ENCODE measurements at places on chromosomes 4 and X.

DNA sequence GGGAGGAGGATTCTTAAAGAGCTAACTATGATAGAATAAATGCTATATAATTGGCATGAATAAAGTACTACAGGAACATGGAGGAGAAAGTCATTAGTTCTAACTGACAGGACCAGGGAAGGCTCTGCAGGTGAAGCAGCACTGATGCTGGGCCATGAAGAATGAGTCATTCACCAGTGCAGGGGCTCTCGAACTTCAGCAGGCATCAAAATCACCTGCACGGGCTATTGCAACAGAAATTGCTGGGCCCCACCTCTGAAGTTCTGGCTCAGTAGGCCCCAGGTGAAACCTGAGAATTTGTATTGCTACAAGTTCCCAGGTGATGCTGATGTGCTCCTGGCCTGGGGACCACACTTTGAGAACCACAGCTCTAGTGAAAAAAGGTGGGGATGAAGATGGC, 33.7 kb downstream of the TMEM150C start:
- no peak for DNase-seq

DNA sequence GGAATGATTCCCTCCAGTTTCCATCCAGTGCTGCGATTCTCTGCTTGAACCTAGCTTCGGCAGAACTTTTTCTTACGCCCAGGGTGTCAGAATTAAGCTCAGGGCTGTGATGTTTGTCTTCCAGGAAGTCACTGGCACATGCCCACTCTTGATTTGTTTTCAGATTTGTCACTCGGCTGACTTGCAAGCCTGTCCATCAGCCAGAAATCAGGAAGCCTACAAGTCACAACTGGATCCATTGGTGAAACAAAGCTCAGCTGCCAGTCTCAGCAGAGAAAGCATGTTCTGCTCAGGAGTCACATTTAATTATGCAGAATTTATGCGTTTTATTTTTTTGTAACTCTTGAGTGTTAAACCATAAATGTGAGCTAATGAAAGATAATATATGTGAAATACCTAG, 38.2 kb upstream of the PNPLA4 start:
- DNase-seq: no peak

DNA sequence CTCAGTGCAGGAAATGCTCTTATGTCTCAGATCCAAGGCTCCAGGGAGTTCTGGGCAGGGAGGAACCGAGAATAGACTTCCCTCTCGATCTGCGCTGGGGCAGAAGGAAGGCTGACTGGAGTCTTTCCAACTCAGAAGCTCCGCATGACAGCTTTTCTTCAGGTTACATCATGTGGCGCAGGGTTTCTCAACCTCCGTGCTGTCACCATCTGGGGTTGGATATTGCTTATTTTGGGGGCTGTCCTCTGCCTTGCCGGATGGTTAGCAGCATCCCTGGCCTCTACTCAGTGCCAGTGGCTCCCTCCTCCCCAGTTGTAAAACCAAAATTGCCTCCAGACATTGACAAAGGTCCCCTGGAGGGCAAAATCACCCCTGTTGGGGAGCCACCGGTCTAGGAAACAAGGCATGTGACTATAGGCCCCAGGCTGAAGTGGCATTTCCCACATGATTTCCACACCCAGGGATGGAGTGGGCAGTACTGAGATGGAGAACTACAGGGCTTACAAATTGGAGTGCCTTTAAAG, 21.4 kb downstream of the REELD1 start:
- no peak for DNase-seq

- peak; percentile 19 for DNase-seq
Measured at GRCh38 chrX:80808881-80809411, 731 bp downstream of the BRWD3 start.

DNA sequence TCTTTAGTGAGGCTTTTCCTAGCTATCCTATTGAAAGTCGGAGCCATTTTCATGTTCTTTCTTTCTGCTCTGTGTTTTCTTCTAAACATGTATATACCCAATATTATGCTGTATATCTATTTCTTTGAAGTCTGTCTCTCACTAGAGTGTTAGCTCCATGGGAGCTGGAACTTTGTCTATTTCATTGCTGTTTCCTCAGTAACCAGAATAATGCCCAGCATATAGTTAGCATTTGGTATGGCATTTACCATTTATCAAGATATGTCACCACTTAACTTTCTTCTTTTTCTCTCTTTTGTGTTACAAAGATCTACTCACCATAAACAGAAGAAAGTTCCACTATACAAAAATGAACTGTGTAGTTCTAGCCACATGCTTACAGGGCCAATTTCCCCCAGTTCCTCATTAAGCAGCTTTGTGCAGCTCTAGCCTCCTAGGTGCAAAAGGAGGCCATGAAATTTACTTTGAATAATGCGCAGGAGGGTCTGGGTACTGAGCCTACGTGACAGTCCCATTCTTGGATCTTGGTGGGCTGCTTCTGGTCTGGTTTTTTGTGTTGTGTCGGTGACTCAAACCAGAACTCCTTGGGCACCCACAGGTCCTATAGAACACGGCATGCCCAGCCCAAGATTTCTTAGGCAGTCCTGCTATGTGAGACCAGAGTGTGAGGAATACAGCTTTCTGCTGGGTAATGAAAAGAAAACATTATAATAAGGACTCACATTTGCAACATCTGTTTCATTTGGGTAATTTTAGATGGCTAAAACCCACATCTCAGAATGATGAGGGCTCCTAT, 302.3 kb upstream of the IGFBP7 start:
- DNase-seq: no peak

All from cardiac fibroblast (primary cell).